ENCODE measurements at places on chromosomes 13 and 19. TPM values are rescaled to one million over a fixed set of nuclear protein-coding genes. Genes with fewer than 3 reads are reported as not detected.
A peak's percentile ranks its signal among the peaks of the same experiment; 100 is the strongest.

DNA sequence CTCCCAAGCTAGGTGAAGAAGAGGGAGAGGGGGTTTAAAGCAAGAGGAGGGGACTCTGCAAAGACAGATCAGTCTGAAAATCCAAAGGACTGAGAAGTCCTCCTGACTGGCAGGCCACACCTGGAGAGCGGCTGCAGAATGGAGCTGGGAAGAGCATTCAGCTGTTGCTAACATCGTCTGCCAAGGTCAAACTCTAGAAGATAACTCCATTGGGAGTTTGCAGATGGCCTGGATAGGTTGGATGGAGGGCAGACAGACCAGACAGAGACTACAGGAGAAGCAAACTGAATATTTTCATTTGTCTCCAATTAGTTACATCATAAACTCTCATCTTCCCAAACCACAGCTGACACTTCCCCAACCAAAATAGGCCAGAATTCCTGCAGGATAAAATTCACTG, 19.9 kb upstream of the SHISA2 start:
- no peak for DNase-seq

DNA sequence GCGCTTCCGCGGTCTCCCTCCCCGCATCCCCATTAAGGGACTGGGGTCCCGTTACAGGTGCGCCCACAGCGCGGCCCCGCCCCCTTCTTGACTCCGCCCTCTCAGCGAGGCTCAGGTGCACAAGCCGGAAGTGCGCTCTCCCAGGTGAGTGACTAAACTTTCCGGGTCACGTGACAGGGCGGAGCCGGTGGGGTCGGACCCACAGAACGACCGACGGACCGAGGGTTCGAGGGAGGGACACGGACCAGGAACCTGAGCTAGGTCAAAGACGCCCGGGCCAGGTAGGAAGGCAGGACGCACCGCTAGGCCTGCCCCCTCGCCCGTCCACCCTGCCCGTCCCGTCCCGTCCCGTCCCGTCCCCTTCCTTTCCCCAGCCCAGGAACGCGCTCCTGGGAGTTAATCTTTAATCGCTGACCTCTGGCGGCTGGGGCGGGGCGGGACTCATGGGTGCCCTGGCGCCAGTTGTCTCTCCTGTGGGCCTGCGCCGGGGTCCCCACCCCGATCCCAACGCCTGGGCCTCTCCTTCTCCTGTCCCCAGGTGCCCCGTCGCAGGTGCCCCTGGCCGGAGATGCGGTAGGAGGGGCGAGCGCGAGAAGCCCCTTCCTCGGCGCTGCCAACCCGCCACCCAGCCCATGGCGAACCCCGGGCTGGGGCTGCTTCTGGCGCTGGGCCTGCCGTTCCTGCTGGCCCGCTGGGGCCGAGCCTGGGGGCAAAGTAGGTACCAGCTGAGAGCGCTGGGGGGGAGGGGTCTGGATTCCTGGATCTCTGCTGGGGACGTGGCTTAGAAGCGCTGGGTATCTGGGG, at the start of gene CRB3:
Gene CRB3, plus strand, starts transcription at position 202 of the 804 bp plus-strand sequence. Its CDS starts 431 bp downstream, at position 633.
- no peak for DNase-seq

SLC8A2 gene
- total RNA-seq = 0.23 TPM

ZNF555 gene
- 8.1 TPM for total RNA-seq

DZIP1 gene
- 25.3 TPM for total RNA-seq

- no peak for DNase-seq
Measured at GRCh38 chr13:74891610-74892009, 590.4 kb downstream of the TBC1D4 start.

DNA sequence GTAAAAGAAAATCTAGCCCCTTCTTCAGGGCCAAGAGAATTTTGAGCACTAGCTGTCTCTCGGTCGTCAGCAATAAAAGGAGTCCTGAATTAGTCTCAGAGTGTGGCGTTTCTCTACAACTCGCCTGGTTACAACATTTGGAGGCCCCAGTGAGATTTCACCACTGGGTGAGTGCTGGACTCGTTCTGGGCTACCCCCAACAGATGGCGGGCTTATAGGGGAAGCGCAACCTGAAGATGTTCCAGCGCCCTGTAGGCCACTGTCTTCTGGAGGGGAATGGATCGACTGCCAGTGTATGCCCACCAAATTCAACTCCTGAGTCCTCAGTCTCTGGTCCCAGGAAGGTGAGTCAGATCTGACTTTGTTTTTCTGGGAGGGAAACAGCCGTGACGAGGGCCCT, 11.7 kb upstream of the ZNF181 start:
- DNase-seq = no peak

GRCh38 chr19:10107254-10107653, 1.1 kb downstream of the PPAN start:
- DNase-seq = no peak

- no peak for DNase-seq
Measured at GRCh38 chr13:102392481-102393209, 9.2 kb downstream of the FGF14 start.

DNA sequence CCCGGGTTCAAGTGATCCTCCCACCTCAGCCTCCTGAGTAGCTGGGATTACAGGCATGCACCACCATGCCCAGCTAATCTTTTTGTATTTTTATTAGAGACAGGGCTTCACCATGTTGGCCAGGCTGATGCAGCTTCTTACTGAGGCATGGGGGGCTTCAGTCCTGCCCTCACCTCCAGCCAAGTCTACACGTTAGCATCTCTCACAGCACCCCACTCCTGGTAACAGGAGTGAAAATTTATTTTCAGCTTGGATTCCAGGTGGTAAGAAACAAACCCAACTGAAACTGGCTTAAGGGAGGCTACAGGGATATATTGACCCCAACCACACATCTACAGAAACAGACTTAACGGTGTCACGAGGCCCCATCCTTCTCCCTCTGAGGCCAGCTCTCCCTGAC, 10.6 kb downstream of the NKPD1 start:
- DNase-seq = no peak

GRCh38 chr19:55070466-55071128, 5.1 kb upstream of the EPS8L1 start:
- no peak for DNase-seq

- no peak for DNase-seq
Measured at GRCh38 chr13:43170506-43170905, 147.1 kb downstream of the DNAJC15 start.

GRCh38 chr13:80334597-80335260, 6.2 kb downstream of the SPRY2 start:
- no peak for DNase-seq

DNA sequence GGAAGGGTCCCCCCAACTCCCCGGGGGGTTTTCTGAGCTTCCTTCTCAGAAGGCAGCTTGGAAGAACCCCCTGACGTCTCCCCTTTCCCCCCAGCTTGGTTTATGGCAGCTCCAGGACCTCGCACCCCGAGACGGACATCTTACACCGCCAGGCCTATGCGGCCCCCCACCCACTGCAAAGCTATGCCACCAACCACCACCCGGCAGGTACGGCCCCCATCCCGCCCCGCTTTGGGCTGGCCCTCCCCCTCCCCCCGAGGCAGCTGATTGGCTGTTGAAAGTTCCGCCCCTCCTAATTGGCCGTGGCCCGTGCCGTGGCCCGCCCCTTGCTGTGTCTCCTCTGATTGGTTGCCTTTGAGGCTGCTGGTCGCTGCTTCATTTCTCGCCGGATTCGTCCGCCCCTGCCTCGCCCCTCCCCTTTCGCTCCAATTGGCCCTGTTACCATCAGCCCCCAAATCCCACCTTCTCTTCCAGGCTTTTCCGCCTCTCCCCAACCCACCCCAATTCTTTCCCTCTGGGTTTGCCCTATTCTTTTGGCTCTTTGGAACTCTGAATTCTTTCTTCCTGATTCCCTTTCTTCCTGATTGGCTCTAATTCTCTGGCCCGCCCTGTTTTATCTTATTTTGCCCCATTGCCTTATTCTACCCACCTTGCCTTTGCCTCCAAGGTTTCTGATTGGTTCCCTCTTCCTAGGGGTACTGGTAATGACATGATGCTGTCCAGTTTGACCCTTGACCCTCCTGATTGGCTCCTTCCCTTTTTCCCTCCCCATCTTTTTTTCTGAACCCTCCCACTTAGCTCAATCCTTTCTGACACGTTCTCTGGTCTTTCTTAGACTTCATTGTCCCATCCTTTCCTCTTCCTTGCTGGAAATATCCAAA, 2.5 kb downstream of the PRR12 start:
- peak; percentile 96 for DNase-seq

GRCh38 chr19:56687031-56687430, 15.5 kb upstream of the ZNF835 start:
- no peak for DNase-seq

- no peak for DNase-seq
Measured at GRCh38 chr13:31528176-31528575, 211.2 kb upstream of the RXFP2 start.

DNA sequence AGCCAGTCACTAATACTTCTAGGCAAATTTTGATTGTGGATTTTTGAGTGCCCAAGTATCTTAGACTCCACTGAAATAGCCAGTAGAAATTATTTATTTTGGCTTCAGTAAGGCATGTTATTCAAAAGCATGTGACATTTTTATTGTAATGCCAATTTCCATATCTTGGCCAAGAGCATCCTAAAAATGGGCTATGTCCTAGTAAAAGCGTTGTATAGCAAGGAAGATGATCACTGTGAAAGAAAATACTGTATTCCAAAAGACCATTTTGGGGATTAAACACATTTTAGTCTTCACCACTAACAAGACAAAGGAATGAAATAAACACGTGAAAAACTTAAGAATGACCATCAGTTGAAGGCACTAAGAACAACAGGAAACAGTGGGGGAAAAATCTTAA, 149.1 kb downstream of the NUFIP1 start:
- no peak for DNase-seq

GAS6 gene
- 317 TPM for total RNA-seq

PEPD gene
- total RNA-seq = 56.6 TPM

DNA sequence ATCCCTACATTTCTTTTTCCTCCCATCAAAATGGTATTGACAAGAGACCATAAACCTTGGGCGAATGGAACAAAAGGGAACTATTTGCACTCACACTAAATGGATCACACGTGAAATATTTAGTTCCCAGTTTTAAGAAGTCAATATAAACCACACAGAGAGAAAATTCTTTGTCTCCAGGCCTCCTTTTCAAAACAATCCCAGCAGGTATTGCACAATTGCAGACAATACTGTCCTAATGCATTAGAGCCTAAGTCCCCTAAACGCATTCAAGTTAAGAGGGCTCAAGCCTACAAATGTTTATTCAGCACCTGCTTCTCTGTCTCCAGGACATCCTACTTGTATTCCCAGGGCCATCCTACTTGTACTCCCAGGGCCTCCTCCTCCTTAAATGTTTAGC, 1.3 kb upstream of the B3GLCT start:
- DNase-seq = no peak

- no peak for DNase-seq
Measured at GRCh38 chr19:52258426-52258825, 11.0 kb upstream of the ZNF766 start.

MYO9B gene
- 165 TPM for total RNA-seq

GRCh38 chr13:44969551-44970484, 19.5 kb downstream of the NUFIP1 start:
- no peak for DNase-seq

GRCh38 chr19:51503286-51503817, 1.8 kb upstream of the SIGLEC12 start:
- no peak for DNase-seq

MYO1F gene
- total RNA-seq = 63.8 TPM

DNA sequence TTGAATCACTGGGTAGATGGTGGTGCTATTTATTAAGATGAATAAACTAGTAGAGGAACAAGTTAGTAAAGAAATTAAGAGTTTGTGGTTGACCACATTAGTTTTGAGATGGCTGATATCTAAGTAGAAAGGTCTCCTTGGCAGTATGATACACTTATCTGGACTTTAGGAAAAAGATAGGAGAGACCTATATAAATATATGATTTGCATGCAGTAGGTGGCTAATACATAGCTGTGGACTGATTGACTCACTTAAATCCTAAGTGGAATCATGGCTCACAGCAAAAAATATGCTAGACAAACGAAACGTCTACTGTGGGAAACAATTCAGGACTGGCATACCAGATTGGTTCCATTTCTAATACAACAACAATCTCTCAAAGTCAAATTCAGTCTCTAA, 92.0 kb downstream of the CAB39L start:
- no peak for DNase-seq

VSIG10L gene
- 2.0 TPM for total RNA-seq

- DNase-seq = peak; percentile 15
Measured at GRCh38 chr19:29485293-29485692, 40.5 kb upstream of the VSTM2B start.

DNA sequence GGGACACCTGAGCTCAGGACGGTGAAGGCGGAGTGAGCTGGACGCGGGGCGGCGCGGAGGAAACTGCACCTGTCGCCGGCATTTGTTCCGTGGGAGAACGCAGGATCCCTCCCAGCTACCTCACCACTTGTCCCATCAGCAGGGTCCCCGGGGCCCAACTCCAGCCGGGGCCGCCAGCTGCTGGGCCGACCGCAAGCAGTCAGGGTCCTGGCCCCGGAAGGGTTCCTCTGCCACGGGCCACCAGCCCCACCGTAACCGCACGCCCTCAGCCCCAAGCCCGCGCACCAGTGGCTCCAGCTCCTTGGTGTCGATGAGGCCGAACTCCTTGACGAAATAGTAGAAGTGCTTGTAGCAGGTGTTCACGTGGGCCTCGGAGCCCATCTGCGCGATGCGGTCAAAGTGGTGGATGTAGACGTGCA, 19.6 kb downstream of the MOB3A start:
- DNase-seq = no peak

JUND gene
- 214 TPM for total RNA-seq

DNA sequence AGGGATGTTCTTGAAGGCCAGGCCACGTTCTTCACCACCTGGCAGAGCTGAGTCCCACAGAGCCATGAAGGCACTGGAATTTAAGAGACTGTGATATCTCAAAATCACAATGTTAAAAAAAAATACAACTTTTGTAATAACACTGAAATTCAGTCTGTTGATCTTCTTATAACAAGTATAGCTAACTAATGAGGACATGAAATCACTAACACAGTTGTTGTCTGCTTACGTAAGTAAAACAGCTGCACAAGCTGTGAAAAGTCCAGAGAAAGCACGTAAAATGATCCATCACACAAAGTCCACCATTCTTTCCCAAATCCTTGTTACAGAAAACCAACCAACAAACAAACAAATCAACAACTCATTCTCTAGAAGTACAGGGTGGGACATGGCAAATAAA, 32.9 kb downstream of the FLT3 start:
- DNase-seq = no peak

GRCh38 chr19:6730153-6730804, 7.1 kb downstream of the GPR108 start:
- peak; percentile 84 for DNase-seq

GRCh38 chr19:1864480-1865171, 1.2 kb upstream of the KLF16 start:
- DNase-seq = peak; percentile 86

Measured in aorta (tissue), 5 donors.